ENCODE measurements at places on chromosomes 7 and 10.

DNA sequence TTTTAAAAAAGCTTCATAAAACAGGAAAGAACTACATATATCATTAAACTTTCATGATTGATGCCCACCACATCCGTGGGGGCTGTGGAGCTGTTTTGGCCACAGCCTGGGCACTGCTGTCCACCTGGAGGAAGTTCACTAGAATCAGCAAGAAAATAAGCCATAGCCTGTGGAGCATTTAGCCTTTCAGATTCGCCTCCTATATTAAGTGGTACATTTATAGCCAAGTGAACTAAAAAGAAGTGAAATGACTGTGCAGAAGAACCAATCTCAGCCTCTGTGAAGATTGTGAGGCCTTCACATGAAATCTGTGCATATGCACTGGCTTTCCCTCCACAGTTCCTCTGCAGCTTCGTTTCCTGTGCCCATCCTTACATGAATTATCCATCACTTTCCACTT is 23.5 kb downstream of the WNT16 start:
- DNase-seq: no peak

- peak; percentile 79 for DNase-seq
Observed at GRCh38 chr10:97327348-97328294, 6.9 kb downstream of the FRAT2 start.

GRCh38 chr7:27763983-27764508 is 24.1 kb downstream of the TAX1BP1 start:
- no peak for DNase-seq

DNA sequence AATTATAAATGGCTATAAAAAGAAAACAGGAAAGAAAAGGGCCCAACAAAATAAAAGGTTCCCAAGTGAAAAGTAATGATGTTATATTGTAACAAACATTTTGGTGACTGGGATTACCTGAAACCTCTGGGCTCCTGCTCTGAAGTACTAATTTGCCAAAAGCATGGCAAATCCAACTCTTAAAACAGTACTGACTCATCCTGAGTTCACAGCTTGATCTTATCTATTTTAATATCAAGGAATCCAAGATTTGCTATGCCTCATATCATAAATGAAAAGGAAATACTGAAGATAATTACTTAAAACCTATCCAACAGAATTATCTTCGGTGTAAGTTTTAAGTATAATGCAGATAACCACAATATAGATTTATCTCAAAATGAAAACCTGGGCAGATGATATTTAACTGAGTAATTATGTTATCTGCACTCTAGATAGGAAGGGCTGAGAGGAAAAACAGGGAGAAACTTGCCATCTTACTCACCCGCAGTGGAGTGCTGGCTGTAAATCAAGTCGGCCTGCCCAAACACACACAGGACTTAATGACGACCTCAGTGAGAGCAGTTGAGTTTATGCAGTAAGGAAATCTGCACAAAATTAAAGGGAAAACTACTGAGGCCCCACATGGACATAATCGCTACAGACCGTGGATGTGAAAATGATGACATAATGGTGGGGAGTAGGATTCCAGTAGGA is 48.4 kb downstream of the MPP7 start:
- DNase-seq: no peak

DNA sequence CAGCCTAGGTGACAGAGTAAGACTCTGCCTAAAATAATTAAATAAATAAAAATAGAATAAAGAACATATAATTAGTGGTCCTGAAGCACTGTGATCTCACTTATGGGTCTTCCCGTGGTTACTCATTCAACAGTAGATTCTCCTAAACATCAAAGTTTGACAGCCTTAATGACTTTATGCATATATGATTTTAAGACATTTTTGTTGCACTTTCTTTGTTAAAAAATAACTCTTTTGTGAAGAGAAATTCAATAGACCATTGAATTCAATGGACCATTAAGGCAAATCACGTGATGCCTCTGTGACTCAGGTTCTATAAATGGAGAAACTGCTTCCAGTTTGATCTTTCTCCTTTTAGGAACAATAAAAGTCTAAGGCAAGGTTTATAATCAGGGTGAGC is 59.6 kb downstream of the ATOH7 start:
- no peak for DNase-seq

DNA sequence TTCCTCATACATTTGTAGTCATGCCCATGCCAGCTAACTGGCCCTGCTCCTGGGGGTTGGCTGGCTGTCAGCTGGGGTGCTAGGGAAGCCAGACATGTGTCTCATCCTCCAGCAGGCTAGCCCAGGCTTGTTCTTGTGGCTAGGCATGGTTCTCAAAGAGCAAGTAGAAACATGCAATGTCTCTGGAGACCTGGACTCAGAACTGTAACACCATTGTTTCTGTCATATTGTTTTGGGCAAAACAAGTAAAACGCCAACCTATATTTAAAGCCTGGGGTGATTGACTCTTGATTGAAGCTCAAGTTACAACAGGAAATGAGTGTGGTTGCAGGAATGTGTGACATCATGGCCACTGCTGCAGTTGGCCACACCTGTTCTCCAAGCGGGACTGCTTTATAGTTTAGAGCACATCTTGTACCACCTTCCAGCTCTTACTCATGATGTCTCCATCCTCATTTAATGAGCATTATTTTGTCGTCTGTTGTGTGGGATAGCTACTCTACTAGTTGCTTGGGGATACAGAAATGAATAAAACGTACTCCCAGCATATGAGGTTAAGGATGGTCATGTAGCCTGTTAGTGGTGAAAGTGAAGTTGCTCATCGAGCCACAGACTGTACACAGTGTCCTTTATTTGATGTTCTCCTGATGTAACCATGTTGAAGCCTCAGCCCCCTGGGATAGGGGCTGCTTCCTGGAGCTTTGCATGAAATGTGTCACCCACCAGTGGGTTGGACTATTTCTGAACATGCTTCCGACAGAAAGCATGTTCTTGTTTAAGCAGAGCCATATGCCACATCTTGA is 168.4 kb downstream of the SORCS3 start:
- DNase-seq: no peak

DNA sequence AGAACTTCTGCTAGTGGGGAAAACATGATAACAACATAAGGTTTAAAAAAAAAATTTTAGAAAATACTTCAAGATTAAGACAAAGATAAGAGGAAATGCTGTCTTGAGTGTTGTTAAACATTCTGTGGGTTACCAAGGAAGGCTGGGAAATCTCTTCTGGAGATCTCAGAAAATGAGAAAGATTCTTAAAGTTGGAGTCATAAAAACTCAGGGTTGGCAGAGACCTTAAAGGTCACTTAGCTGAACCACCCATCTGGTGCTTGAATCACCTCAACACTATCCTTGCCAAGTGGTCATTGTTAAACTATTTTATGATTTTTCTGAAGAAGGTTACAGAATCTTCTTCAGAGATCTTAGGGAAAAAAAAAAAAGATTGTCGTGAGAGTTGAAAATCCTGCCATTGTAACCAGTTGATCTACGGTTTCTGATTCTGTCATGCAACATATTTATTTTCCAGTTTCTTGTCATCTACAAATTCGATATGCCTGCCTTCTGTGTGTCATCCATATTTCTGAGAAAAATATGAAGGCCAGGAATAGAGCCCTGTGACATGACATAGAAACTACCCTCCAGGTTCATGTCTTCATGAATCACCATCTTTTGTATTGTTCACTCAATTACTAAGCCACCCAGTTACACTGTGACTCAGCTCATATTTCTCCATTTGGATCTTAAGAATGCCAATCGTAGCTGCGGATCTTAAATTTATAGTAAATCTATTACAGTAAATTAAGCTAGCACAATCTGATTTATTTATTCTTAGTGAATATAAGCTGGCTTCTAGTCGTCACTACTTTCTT is 179.2 kb downstream of the ST7 start:
- DNase-seq: no peak

GRCh38 chr7:130560972-130561371 is 69.1 kb downstream of the MEST start:
- peak; percentile 16 for DNase-seq

- no peak for DNase-seq
Observed at GRCh38 chr7:11060893-11061292, 87.2 kb downstream of the PHF14 start.

DNA sequence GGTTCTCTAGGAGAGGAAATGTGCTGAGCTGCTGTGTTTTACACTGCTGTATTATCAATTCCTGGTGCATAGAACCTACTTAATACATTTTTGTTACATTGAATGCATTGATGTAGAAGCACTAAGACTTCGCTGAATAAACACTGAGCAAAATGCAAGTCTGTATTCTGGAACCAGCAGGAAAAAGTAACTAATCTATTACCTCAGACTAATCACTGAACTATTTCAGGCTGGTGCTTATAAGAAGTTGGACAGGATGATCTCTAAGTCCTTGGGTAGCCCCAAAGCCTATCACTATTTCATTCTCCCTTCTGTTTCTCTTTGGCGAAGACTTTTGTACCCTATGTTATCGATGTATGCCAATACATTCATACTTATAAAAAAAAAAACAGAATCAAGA is 87.2 kb upstream of the LRRTM3 start:
- DNase-seq: no peak

- DNase-seq: no peak
Observed at GRCh38 chr10:122990278-122990677, 10.1 kb downstream of the PSTK start.

GRCh38 chr10:28833313-28833712 is 156.0 kb downstream of the BAMBI start:
- DNase-seq: no peak

- DNase-seq: no peak
Observed at GRCh38 chr7:46696741-46697140, 775.7 kb upstream of the IGFBP3 start.

- no peak for DNase-seq
Observed at GRCh38 chr10:27504808-27505460, 830 bp downstream of the RAB18 start.

DNA sequence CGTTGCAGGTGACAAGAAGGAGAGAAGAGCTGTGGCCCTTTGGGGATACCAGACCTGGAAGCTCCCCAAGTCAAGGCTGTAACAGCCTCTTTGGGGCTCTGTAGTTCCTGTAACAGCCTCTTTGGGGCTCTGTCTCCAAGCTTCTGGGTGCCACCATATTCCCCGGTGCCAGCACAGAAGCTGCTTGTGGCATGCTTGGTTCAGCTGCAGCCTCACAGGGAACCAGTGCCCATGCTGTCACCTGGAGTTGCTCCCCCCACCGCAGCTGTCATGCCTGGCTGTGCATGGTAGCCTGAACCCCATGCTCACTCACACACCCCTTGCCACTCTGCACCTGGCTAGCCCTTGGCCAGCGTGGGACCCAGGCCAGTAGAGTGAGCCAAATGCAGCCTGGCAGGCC is 109.1 kb downstream of the ELAPOR2 start:
- DNase-seq: no peak

DNA sequence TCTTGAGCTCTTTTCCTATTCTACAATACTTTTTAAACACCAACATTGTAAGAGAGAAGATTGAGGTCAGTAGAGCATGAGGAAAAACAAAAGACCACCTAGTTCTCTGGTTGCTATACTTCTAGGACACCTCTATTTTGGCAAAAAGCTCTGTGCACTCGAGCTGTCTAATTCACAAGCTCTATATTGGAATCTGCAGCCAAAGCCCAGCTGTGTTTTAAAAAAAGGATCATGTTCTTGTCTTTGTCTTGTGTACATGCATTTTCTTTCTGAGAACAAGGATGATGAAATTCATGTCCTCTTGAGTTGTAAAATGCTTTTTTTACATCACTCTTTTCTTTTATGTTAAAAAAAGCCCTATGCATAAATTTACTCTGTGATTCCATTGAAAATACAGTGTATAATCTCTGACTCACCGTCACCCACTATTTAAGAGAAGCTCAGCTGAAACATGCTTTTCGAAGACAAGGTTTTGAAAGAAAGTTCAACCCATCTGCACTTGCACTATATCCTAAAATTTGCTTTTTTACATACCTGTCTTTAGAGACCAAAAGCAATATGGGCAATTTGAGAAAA is 215.5 kb upstream of the VSTM2A start:
- no peak for DNase-seq

- no peak for DNase-seq
Observed at GRCh38 chr7:143367972-143368371, 5.5 kb upstream of the FAM131B start.

- no peak for DNase-seq
Observed at GRCh38 chr10:44424957-44425356, 40.1 kb upstream of the CXCL12 start.

GRCh38 chr7:91239772-91240171 is 24.5 kb upstream of the FZD1 start:
- no peak for DNase-seq

- DNase-seq: no peak
Observed at GRCh38 chr10:4650582-4650981, 175.4 kb upstream of the AKR1E2 start.

DNA sequence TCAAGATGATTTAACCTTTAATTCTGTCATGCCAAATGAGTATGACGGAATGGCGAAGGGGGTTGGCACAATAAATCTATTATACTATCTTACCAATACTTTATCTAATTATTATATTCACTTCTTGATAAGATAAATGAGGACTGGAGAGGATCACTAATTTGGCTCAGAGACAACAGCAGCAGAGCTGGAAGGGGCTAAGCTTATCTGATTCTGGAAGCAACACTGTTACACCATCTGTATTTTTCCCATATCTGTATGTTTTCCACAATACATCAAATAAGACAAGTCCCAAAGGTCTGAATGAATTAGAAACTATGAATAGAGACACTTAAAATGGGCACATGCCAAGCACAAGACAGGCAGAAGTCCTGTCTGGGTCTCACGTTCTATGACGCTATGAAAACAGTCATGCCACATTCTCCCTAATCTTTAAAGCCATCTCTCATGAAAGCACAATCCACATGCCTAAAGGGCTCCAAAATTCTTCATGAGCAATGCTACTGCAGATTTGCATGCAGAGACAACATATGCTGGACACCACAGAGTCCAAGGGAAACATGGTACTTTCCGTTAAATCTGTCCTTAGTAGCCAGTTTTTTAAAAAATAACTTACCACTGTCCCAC is 88.3 kb downstream of the SLC25A13 start:
- no peak for DNase-seq

DNA sequence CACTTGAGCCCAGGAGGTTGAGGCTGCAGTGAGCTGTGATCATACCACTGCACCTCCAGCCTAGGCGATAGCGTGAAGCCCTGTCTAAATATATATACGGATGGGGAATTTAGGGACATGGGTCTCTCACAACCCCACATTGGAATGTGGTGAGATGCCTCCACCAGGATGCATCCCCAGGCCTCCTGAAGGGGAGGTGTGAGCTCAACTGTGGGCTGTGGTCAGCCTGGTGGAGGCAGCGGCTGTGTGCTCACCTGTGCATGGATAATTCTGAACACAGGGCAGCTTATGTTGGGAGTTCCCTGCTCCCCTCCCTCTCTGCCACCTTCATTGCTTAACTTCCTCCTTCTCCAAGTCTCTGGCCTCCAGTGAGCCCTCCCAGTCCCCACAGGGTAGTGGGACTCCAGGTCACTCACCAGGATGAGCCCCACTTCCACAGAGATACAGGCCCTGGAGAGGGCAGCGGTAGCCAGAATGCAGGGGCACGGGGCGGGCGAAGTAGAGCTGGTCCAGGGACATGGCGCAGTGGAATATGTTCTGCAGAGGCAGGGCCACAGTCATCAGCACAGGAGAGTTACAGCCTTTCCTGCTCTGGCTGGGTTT is 30.4 kb downstream of the PYROXD2 start:
- DNase-seq: no peak

DNA sequence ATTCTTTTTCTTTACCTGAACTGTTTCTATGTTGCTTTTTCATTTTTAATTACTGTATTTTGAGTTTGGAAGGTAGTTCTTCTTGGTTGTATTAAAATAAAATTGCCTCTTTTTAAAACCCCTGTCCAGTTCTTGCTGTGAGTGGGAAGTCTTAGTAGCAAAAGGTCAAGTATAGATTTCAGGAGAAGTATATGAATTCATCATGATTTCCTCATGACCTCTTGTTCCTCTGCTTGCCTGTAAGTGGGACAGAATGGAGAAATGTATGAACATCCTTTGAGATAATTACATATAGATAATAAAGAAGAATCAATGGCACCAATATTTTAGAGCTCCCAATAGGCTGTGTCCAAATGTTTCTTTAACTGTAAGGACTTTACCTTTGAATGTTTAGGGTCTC is 126.2 kb downstream of the LRRC4 start:
- no peak for DNase-seq

All from HuH-7 (cell line).